Mucosa of descending colon (tissue), 3 donors: ENCODE measurements at places on chromosomes 3 and 15.

DNA sequence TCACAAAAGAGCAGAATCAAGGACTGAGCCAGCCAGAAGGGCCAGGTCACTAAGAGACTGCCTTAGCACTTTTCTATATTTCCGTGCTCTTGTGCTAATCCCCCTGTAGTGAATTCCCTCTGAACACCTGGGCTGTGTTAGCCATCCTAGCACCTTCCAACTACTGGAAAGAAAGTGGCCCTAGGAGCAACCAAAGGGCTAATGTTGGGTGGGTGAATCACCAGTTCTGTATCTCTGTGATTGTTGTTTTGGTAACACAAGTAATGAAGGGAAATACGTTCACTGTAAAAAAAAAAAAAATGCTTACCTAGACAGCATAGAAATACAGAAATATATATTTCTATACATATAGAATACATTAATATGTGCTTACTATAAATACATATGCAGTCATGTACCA lies 43.9 kb downstream of the PXYLP1 start:
- DNase-seq, result no peak

DNA sequence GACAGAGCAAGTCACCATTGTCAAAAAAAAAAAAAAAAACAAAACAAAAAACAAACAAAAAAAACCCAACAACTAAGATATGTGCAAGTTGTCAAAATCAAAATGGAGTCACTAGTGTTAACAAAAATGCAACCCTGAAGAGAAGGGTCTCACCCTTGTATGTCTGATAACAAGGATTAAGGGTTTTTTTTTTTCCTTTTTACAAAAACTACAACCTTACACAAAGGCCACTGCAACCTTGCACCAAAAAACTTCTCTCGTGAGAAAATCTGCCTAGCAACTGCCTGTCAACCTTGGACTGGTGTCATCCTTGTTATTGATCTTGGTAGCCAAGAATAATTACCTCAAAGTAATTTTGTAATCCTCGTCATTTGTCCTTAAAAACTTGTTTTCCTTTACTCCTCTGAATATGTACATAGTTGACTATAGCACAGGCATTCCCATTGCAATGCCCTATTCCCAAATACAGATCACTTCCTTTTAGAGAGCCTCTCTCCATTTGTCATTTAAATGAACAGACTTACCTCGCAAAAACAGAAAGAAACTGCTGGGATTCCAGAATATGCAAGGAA lies 24.0 kb downstream of the TFRC start:
- DNase-seq, result no peak

GRCh38 chr3:71684757-71685386 lies 40.3 kb downstream of the EIF4E3 start:
- no peak for DNase-seq

DNA sequence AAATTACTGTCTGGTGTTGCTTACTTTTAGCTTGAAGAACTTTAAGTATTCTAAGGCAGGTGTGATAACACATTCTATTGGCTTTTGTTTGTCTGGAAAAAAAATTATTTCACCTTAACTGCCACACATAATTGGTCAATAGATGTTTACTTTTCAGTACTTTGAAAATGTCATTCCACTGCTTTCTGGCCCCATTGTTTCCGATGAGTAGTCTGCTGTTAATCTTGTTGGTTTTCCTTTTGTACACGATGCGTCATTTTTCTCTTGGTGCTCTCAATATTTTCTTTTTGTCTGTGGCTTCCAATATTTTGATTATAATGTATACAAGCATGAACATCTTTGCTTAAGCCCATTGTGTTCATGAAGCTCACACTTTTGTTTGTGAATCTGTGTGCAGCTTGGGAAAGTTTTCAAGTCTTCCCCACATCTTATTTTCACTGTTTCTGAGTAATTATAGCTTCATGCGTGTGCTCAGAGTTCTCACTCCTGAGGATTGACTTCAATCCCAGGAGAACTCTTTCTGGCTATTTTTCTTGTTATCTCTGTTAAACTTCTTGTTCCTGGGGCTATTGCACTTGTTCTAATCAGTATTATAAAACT lies 664.7 kb downstream of the IGSF11 start:
- DNase-seq, result no peak

- DNase-seq, result no peak
Observed at GRCh38 chr3:55440104-55440708, 46.9 kb downstream of the WNT5A start.

GRCh38 chr3:112315791-112316190 lies 17.2 kb upstream of the CD200 start:
- DNase-seq, result no peak

- DNase-seq, result peak; percentile 16
Observed at GRCh38 chr3:52527732-52528585, 5.7 kb downstream of the NT5DC2 start.

DNA sequence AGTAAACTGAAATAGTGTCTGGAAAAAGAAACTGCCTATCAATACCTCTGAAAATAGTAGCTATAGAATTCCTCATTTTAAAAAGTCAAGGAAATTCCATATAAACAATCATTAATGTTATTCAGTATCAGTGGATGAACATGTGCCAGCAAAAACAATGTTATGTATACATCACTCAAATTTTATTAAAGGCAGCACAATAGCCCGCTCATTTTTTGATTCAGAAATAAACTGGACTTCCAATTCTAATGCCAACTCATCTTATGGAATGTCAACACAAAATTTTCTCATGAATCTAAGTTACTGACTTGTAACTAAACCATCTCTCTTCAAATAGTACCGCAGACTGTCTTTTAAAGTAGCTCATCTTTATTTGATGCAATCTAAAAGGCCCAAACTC lies 19.0 kb downstream of the THBS1 start:
- DNase-seq, result no peak

- no peak for DNase-seq
Observed at GRCh38 chr3:116512281-116512680, 67.0 kb upstream of the LSAMP start.

GRCh38 chr3:65833761-65834505 lies 204.8 kb downstream of the MAGI1 start:
- no peak for DNase-seq

DNA sequence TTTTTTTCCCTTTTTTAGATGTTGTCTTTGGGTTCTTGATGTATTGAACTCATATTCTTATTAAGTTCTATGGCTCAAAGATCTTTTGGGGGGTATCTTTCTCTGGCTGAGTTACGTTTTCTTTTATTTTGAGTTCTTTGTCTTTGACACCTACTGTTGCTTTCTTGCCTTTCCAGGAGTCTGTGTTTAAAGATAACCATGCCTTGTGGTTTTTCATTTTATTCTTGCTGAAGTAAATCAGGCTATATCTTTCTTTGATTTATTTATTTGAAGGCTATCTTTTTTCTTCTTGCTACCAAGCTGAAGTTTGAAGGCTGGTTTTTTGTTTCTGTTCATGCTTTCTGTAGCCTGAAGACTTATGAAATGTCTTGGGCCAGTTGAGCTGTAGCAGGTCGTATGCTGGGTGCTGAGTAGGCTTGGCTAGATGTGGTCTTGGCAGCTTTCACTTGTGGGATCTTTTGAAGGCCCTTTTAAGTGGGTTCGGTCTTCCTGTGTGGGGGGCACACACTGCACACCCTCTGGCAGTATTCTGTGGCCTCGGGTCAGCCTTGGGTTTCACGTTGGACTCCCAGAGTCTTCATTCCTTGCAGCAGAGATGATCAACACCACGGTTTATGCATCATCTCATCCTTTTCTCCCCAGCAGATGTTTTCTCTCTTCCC lies 17.5 kb downstream of the SLCO3A1 start:
- no peak for DNase-seq

GRCh38 chr3:188627652-188628051 lies 473.7 kb downstream of the LPP start:
- DNase-seq, result no peak

- DNase-seq, result peak; percentile 47
Observed at GRCh38 chr15:88657326-88658069, 18.7 kb downstream of the ISG20 start.

GRCh38 chr3:39501968-39502837 lies 34.7 kb downstream of the MOBP start:
- peak; percentile 55 for DNase-seq

DNA sequence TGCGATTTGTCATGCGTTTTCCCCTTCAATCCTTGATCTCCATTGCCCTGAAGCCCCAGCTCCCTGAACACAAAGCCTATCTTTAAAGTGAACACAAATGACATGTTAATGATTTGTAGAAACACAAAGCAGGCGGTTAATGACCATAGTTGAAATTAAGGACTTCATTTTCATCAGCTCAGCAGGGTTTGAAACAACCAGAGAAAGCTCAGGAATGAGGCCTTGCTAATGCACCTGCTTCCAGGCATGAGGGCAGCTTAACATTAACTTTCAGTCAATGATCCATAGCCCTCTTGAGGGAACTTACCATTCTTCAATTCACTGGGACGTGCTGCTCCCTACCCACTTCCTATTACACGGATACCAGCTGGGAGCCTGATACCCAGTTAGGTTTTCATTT lies 427.2 kb upstream of the CBLB start:
- no peak for DNase-seq

- DNase-seq, result no peak
Observed at GRCh38 chr3:75180235-75180944, 483.7 kb upstream of the FRG2C start.

DNA sequence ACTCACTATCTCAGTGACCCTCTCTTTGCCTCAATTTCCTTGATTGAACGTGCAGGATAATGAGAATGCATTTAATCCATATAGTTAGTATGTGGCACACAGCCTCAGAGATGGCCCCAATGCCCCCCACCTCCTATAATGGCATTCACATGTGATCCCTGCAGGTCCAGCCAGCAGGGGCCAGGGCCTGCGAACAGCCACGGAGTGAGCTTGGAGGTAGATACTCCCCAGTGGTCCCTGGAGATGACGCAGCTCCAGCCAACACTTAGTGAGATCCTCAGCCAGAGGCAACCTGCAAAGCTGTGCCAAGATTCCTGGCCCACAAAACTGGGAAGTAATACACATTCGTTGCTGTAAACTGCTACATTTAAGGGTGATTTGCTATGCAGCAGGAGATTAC lies 184.9 kb upstream of the NSMCE3 start:
- DNase-seq, result no peak

- peak; percentile 81 for DNase-seq
Observed at GRCh38 chr3:184371570-184372018, 6.4 kb downstream of the THPO start.

DNA sequence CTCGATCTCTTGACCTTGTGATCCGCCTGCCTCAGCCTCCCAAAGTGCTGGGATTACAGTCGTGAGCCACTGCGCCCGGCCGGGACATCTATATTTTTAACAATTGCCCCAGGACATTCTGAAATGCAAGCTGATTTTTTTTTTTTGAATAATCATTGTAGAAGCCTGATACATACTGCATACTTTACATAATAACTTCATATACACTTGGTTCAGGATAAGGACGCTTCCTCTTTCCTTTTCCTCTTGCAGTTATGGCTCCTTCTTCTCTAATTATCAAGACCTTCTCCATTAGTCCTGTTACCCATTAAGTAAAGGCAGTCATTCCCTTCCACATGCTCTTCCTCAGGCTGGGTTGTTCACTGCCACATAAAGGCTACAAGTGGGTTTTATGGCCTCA lies 58.3 kb downstream of the SLCO3A1 start:
- no peak for DNase-seq

DNA sequence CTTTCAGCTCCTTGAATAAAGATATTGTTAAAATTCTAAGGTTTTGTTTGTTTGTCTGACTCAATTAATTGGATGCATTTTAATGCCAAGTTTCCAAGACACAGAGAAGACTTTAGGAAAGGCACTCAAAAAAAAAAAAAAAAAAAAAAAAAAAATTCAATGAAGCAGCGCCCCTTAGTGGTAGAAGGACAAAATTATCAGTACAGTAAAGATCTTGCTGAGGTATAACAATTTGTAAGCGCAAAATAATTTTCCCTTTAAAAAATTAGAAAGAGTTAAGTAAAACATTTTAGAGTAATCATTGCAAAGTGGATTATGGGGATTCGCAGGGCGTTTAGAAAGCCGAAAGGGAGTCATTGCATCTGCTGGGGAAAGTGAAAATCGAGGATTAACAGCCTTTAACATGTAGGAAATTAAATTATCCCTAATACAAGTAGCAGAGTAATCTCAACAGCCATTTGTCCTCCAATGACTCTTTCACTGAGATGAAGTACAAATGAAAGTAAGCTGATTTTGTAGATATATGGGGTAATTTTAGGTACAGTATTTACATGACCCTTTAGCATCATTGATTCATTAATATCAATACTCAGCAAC lies 5.8 kb upstream of the DIS3L start:
- DNase-seq, result no peak

GRCh38 chr3:128404276-128405068 lies 62.2 kb downstream of the DNAJB8 start:
- no peak for DNase-seq

- DNase-seq, result no peak
Observed at GRCh38 chr15:93861413-93861812, 369.9 kb upstream of the MCTP2 start.

DNA sequence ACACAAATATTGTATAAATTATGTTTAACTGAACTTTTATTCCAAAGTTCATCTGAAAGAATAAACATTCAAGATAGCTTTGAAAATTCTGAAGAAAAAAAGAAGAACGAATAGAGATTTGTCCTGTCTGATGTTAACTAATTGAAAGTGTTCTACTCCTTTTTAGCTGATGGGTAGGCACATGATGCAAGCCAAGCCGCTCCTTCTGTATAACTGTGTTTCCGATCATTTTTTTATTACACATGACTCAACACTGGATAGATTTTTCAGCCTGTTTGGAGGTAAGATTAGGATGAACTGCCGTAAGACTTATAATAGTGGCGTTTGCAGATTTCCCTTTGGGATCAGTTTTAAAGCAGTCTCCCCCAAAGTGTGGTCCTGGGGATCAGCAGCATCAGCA lies 19.0 kb downstream of the NSUN3 start:
- DNase-seq, result no peak

GRCh38 chr3:54900838-54901591 lies 26.8 kb downstream of the LRTM1 start:
- DNase-seq, result no peak

- no peak for DNase-seq
Observed at GRCh38 chr3:46716461-46717441, 918 bp downstream of the PRSS50 start.

DNA sequence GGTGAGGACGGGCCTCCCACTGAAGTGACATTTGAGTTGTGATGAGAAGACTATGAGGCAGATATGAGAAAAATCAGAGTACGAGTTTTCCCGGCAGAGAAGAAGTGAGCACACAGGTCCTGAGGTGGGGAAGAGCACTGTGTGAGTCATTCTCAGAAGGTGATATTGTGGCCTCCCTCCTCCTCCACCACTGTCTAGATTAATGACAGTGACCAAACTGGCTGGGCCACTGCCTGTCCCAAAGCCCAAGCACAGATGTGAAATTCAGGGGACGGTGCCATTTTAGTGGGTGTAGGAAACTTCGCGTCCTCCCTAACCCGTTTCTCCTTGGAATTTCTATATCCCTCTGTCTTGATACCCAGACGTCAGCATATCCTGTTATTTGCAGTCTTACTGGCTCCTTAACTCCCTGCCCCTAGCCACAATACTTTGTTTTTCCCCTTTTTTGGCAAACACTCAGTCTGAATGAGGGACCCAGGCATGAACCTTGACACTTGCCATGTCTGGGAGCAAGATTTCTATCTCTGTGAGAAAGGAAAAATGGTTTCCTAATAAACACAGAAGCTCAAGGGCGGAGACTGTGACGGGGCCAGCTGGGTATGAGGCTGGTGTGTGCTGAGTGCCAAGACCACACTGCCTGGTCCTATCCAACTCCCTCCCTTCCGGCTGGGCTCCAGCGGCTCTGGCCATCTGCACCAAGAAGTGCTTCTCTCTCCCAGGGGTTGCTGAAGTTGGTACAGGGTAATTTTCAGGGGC lies 15.2 kb downstream of the PRICKLE2 start:
- peak; percentile 25 for DNase-seq
